ENCODE measurements at places on chromosomes 12 and 14.
A peak's percentile ranks its signal among the peaks of the same experiment; 100 is the strongest.

- no peak for DNase-seq
Measured at GRCh38 chr12:47995981-47996401, 8.3 kb downstream of the COL2A1 start.

DNA sequence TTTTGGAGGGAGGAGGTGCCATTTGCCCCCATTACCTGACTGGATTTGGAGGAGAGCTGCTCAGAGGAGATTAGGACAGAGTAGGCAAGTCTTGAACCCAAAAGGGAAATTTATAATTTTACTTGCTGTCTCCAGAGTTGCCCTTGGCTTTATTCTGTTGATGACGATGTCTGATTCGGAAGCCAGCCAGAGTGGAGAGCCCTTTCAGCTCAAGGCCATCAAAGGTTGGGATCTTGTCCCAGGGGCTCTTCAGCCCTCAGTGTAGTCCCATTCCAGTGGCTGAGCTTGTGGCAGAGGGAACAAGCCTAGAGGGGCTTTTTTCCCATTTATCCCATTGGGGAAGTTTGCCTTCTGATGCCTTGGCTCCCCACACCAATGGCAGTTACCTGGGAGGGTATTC is 71.8 kb downstream of the HSD17B6 start:
- DNase-seq, result no peak

GRCh38 chr12:8609061-8609570 is 3.5 kb downstream of the AICDA start:
- DNase-seq, result peak; percentile 59

DNA sequence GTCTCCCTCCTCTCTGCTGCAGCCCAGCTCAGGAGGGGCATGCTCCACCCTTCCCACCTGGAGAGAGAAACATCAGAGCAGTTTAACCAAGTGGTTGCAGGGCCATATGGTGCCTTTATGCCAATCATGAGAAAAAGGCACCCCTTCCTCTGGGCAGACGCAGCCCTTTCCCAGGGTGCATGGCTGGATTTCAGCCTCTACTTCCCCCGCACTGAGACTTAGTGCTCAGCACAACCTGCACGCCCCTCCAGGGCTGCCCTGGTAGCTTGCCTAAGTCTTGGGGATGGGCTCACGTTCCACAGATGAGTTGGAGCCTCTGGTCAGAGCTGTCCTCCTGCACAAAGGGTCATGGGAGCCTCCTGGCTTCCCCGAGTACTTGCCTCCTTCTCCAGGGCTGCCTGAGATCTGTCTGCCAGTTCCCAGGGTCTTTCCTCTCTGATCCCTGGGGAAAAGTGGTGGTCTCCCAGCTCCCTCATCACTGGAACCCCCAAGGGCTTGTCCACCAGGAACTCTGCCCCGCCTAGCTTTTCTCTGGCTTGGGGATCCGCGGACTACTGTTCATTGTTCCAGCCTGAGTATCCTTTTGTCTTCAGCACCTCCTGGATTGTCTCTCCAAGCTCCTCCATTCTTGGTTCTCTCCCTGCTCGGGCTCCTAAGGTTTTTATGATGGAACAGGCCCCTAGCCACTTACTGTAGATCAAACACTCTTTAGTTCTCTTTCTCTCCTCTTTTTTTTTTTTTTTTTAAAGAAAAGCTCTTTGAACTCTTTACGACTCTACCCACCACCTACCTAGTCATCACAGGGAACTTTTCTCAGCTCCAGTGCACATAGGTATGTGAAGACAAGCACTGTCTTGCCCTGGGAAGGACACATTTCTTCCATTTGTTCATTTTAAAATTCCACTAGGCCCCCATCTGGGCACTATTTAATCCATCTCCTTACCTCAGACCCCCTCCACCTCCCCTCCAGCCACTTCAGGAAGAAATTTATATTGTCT is 6.1 kb upstream of the KRT74 start:
- DNase-seq, result peak; percentile 88

DNA sequence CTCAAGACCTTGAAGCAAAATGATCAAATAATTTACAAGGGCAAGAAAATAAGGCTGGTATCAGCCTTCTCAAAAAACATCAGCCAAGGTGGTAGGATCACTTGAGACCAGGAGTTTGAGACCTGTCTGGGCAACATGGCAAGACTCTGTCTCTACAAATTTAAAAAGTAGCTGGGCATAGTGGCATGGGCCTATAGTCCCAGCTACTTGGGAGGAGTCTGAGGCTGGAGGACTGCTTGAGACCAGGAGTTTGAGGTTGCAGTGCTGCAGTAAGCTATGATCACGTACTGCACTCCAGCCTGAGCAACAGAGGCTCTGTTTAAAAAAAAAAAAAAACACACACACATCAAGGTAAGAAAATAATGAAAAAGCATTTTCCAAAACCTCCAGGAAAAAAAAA is 22.1 kb downstream of the SEC23A start:
- no peak for DNase-seq

GRCh38 chr12:1473418-1473817 is 121.0 kb downstream of the FBXL14 start:
- peak; percentile 56 for DNase-seq

DNA sequence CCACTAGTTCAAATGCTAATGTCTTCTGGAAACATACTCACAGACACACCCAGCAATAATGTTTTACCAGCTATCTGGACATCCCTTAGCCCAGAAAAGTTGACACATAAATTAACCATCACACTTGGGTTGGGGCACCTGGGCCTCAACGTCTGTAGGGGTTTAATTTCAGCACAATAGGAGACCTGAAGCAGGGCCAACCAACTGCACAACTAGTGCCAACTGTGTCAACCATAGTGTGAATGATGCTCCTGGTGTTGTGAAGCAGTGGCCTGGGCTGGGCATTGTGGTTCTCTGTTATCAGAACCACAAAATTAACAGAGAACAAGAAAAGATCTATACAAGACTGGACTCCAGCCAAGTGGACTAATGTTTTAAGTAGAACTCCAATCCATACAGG is 106.7 kb upstream of the PPM1H start:
- no peak for DNase-seq

DNA sequence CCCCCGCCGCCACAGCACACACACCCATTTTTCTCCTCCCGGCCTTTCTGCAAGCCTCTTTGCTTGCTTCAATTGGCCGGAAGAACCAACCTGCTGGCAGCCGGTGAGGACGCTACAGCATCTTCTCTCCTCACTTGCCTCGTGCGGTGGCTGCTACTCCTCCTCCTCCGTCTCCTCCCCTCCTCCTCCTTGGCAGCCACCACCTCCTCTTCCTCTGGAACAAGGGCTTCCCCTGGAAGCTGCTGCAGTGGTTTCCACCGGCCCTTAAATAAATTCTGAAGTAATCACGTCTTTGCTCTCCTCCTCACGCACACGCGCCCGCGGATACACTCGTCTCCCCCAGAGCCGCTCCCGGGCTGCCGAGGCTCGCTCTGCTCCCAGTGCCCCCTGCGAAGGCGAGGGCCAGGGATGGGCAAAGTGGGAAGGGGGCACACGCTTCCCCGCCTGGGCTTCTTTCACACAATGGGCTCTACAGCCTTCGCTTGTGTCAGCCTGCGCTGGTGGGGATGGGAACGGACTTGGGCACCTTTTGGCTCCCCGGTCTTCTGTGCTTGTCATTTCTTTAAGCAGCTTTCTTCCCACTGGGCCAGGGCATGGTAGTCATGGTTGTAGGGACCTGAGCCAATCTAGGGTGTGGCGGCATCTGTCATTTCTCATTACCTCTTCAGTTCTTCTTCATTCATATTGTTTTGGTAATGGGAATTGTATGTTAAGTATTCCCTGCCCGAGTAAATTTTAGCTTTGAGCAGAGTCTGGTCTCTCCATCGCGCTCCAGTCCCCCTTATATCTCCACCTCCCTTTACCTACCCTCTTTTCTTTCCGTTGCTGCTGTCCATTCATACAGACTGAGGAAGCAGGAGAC is at the start of gene PPFIA2:
Gene PPFIA2, minus strand, starts transcription at position 161 of the 862 bp plus-strand sequence.
- DNase-seq, result peak; percentile 36

Measured in epithelial cell of esophagus (primary cell).